ENCODE measurements at places on chromosomes 12 and 14. TPM values are rescaled to one million over a fixed set of nuclear protein-coding genes. Genes with fewer than 3 reads are reported as not detected.
A peak's percentile ranks its signal among the peaks of the same experiment; 100 is the strongest.

GRCh38 chr14:75247939-75248338, 30.7 kb upstream of the FOS start:
- DNase-seq = no peak

- peak; percentile 38 for DNase-seq
These were observed 96.8 kb upstream of the FRMD6 start for GRCh38 chr14:51554953-51555352.

Gene RNFT2
- 6.9 TPM for total RNA-seq

Gene CCDC63
- total RNA-seq = not detected

GRCh38 chr12:80044694-80045046, 54.7 kb upstream of the OTOGL start:
- DNase-seq = no peak

DNA sequence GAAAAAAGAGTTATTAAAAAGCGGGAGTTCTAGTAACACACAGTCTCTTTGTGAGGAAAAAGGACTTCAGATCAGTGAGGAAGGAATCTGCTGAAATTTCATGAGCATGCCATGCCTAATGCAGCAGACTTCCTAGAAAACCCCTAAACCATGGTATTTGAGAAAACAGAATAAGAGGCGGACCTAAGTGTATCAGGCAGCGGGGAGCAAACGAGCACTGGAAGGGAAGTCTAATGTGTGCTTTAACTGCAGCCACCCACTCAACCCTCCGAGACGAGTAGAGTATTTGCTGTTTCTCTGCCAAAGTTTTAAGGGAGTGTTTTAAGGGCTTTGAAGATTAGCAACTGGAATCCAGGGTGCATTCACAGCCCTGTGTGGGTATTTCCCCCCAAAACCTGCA, 36.5 kb downstream of the ACADS start:
- DNase-seq = no peak
